ENCODE measurements at places on chromosomes 4 and X. TPM values are rescaled to one million over a fixed set of nuclear protein-coding genes. Genes with fewer than 3 reads are reported as not detected.

GRCh38 chr4:176999935-177000543, 207.3 kb upstream of the VEGFC start:
- H3K4me1 ChIP-seq, result no peaks in the 10 kb centered on the region
- no peak for DNase-seq
- H3K27ac ChIP-seq, result no peak overlapping the region
- H3K36me3 ChIP-seq, result no peaks in the 10 kb centered on the region
- no peak overlapping the region for H3K4me3 ChIP-seq

The STK32B gene
- 0.31 TPM for total RNA-seq

GRCh38 chrX:11380187-11380844, 87.1 kb downstream of the AMELX start:
- peak overlapping the region; percentile 42 for H3K27ac ChIP-seq
- no peaks in the 10 kb centered on the region for H3K27me3 ChIP-seq
- no peaks in the 10 kb centered on the region for H3K36me3 ChIP-seq
- H3K4me1 ChIP-seq, result no peaks in the 10 kb centered on the region
- DNase-seq, result no peak

DNA sequence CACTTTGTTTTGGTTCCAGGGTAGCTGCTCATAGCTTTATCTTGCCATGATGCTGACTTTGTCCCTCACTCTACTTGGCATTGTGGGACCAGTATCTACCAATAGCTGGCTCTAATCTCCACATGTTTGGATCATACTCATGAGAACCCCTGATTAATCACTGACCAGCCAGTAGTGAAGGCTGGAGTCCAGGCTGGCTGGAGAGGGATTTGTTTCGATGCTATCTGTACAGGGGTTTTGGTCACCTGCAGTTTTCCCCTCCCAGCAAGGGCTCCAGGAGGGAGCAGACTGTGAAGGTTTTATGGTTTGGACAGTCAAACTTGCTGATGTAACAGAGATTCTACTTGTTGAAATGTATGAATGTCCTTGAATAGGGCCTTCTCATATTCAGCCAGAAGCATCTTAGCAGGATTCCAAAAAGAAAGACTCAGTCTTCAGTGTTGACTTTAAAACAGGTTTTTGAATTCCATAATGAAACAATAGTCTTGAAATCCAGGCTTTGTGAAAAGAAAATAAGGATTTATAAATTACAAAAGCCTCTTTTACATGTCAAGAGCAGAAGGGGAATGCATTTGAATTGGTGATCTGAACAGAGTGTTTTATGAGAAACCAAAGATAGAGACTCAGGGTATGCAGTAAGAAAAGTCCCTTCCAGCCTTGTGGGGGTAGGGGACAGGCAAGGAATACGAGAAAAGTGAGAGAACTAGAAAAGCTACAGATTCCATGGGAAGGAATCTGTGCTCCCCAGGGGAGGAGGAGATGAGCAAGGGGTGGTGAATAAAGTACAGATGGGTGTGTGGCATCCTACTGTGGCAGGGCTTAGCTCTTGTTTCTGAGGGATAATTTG, 103.1 kb upstream of the SHISA3 start:
- H3K4me3 ChIP-seq, result no peak overlapping the region
- H3K27ac ChIP-seq, result no peak overlapping the region
- no peaks in the 10 kb centered on the region for H3K36me3 ChIP-seq
- no peaks in the 10 kb centered on the region for H3K27me3 ChIP-seq

DNA sequence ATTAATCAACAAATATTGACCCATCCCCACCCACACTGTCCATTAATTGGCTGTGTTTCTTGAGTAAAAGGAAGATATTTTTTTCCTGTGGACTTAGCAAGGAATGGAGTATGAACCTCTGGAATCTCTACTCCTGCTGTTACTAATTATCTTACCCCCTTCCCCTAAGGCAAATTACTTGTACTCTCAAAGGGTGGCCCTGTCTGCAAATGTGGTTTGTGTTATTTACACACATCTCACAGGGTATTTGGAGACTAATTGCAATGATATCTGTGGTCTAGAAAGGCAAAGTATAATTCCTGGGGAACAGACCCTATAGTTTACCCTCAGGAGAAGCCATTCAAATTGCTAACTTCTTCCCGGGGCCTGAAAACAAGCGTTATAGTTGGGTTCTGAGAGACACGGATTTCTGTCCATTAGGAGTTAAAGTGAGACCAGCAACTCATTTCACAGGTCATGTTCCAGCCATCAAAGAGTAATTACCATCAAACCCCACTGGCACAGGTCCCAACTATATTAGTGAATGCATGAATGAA, 133.0 kb upstream of the RASGEF1B start:
- H3K4me1 ChIP-seq, result no peaks in the 10 kb centered on the region
- H3K36me3 ChIP-seq, result no peaks in the 10 kb centered on the region
- DNase-seq, result no peak
- no peak overlapping the region for H3K4me3 ChIP-seq
- H3K27ac ChIP-seq, result no peak overlapping the region

GRCh38 chr4:7073526-7074390, 5.9 kb upstream of the GRPEL1 start:
- H3K4me3 ChIP-seq, result no peak overlapping the region
- H3K27me3 ChIP-seq, result no peaks in the 10 kb centered on the region
- H3K4me1 ChIP-seq, result no peaks in the 10 kb centered on the region
- no peak for DNase-seq
- H3K27ac ChIP-seq, result no peak overlapping the region

GRCh38 chr4:121165206-121165605, 1.1 kb upstream of the TNIP3 start:
- H3K36me3 ChIP-seq, result no peaks in the 10 kb centered on the region
- H3K27me3 ChIP-seq, result no peaks in the 10 kb centered on the region
- no peak overlapping the region for H3K4me3 ChIP-seq
- H3K27ac ChIP-seq, result no peak overlapping the region
- DNase-seq, result no peak

The PPP1R2C gene
- not detected for total RNA-seq

- H3K4me1 ChIP-seq, result no peaks in the 10 kb centered on the region
- no peaks in the 10 kb centered on the region for H3K36me3 ChIP-seq
- H3K27ac ChIP-seq, result no peak overlapping the region
- no peak for DNase-seq
Observed at GRCh38 chr4:168666531-168666930, 169.7 kb downstream of the PALLD start.

The GAGE13 gene
- total RNA-seq, result not detected

The MUC7 gene
- total RNA-seq, result not detected

The SLC2A9 gene
- total RNA-seq, result 5.8 TPM

- H3K36me3 ChIP-seq, result no peaks in the 10 kb centered on the region
- H3K27ac ChIP-seq, result no peak overlapping the region
- no peaks in the 10 kb centered on the region for H3K4me1 ChIP-seq
- DNase-seq, result no peak
Observed at GRCh38 chr4:20074450-20074849, 177.3 kb upstream of the SLIT2 start.

- no peak for DNase-seq
- H3K27me3 ChIP-seq, result no peaks in the 10 kb centered on the region
- no peak overlapping the region for H3K4me3 ChIP-seq
- H3K36me3 ChIP-seq, result peaks cover 2% of the 10 kb centered on the region
- H3K4me1 ChIP-seq, result peaks cover 86% of the 10 kb centered on the region
Observed at GRCh38 chr4:148057984-148058859, 326.3 kb downstream of the ARHGAP10 start.

The TMEM31 gene
- total RNA-seq, result not detected

DNA sequence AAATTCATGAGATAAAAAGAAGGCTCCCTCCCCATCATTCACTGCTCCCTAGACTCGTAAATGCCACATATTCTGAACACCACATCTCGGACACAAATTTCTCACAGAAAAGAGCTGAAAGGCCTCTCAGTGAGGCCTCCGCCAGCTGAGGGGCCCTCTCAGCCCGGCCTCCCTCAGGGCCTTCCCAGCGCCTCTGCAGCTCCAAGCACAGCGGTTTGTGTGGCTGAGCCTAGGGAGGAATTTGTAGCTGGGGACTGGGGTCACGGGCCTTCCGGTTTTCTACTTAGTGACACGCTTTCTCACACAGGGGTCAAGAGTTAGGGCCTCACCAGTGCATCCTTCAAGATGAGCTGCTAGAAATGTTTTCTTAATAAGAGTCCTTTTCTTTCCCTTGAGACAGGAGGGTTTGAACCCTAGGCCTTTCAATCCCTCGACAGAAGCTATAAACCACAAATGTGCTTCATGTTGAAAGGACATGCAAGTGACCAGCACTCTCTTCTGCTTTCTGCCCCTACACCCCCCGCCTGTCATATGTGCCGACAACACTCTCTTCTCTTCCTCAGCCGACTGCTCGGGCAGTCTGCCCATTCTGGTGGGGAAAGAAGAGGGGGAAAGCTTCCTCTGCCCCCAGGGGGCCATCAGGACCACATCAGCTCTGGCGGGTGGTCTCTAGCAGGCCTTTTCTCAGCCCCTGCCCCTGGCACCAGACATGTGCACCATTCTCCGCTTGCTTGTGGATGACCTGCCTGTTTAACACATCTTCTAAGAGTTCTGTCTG, 104.9 kb downstream of the CHIC2 start:
- H3K4me1 ChIP-seq, result no peaks in the 10 kb centered on the region
- H3K4me3 ChIP-seq, result no peak overlapping the region
- H3K36me3 ChIP-seq, result no peaks in the 10 kb centered on the region
- DNase-seq, result no peak
- H3K27ac ChIP-seq, result no peak overlapping the region

DNA sequence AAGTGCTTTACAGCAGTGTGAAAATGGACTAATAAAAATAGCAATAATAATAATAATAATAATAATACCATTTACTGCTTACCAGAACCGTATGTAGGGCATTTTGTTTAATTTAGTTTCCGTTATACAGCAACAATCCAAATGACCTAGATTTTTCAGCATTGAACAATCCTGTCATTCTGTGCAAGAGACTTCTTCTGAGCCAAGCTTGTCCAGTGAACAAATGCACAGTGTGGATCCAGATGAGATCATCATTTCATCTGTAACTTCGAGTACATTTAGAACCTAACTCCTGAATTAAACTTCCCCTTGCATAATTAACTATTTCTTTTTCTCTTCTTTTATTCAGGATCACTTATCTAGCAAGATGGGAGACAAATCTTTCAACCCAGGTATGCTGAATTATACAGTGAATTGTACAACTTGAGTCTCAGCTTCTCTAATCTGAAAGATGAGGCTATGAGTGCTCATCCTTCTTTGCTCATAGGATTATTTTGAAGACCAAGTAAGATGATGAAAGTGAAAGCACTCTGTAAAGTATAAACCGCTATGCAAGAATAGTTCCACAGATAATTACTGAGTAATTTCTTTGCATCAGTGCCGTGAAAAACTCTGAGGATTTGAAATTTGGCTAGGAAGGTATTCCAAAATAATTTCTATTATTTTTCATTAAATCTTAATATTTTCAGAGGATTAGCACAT, 6.6 kb downstream of the CLNK start:
- DNase-seq, result no peak
- H3K27me3 ChIP-seq, result no peaks in the 10 kb centered on the region
- H3K36me3 ChIP-seq, result no peaks in the 10 kb centered on the region
- no peaks in the 10 kb centered on the region for H3K4me1 ChIP-seq
- H3K27ac ChIP-seq, result no peak overlapping the region
- H3K4me3 ChIP-seq, result no peak overlapping the region

DNA sequence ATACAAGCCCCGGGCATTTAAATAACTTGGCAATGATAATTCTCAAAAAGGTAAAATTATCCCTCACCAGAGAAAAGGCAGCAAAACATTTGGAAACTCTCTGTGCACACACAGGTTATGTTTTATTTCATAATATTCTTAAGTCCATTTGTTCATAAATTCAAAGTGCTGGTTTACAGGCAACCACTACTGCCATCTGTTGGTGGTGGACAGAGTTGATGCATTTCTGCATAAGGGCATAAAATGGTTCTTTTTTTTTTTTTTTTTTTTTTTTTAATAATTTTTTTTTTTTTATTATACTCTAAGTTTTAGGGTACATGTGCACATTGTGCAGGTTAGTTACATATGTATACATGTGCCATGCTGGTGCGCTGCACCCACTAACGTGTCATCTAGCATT, 31.5 kb upstream of the IL21 start:
- no peaks in the 10 kb centered on the region for H3K27me3 ChIP-seq
- DNase-seq, result no peak
- H3K36me3 ChIP-seq, result no peaks in the 10 kb centered on the region
- no peaks in the 10 kb centered on the region for H3K4me1 ChIP-seq
- no peak overlapping the region for H3K4me3 ChIP-seq
- no peak overlapping the region for H3K27ac ChIP-seq

The CC2D2A gene
- total RNA-seq, result 6.1 TPM

GRCh38 chr4:22473268-22473667, 42.6 kb downstream of the ADGRA3 start:
- H3K4me1 ChIP-seq, result peaks cover 30% of the 10 kb centered on the region
- no peak overlapping the region for H3K27ac ChIP-seq
- H3K4me3 ChIP-seq, result no peak overlapping the region
- DNase-seq, result no peak
- H3K36me3 ChIP-seq, result peaks cover 4% of the 10 kb centered on the region
- H3K27me3 ChIP-seq, result no peaks in the 10 kb centered on the region

The ZNF630 gene
- 2.7 TPM for total RNA-seq

GRCh38 chr4:76187152-76187551, 26.5 kb downstream of the SCARB2 start:
- peaks cover 3% of the 10 kb centered on the region for H3K36me3 ChIP-seq
- H3K4me1 ChIP-seq, result no peaks in the 10 kb centered on the region
- H3K27me3 ChIP-seq, result no peaks in the 10 kb centered on the region
- H3K4me3 ChIP-seq, result no peak overlapping the region
- no peak overlapping the region for H3K27ac ChIP-seq

- no peak overlapping the region for H3K4me3 ChIP-seq
- H3K36me3 ChIP-seq, result no peaks in the 10 kb centered on the region
- DNase-seq, result no peak
- H3K27me3 ChIP-seq, result no peaks in the 10 kb centered on the region
- no peak overlapping the region for H3K27ac ChIP-seq
Observed at GRCh38 chr4:173752610-173753230, 222.7 kb upstream of the HAND2 start.

DNA sequence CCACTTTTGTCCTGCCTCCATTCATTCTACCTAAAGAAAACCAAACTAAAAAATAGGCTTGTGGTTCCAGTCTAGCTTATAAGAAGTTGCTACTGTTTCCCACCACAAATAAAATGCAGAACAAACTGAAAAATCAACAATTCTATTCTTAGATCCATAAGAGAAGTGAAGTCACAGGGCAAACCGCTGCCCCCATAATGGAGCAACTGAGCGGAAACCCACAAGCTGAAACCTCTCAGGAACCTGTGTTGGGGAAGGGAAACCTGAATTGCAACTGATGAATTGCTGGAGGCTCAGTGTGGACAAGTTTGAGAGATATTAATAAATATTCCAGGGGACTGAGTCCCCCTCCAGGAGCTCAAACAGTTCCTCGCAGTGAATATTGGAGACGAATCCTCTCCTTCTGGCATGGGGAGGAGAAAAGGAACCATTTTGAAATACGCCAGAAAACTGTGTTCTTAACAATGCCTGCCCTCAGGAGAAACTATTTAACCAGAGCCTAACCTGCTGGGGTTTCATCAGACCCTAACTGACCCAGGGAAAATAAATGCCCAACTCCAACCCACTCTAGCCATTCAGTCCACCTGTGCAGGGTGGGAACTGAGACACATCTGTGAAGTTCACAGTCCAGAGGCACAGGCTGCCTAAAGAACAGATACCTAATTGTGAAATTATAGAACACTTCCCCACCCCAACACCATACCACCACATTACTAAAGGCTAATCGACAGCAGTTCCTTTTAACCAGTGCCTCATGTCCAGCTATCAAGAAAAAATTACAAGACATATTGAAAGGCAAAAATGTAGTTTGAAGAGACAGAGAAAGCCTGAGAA, 22.8 kb upstream of the SH3RF1 start:
- no peak overlapping the region for H3K27ac ChIP-seq
- DNase-seq, result no peak
- no peaks in the 10 kb centered on the region for H3K36me3 ChIP-seq

- no peaks in the 10 kb centered on the region for H3K27me3 ChIP-seq
- H3K4me1 ChIP-seq, result no peaks in the 10 kb centered on the region
- no peak for DNase-seq
- no peaks in the 10 kb centered on the region for H3K36me3 ChIP-seq
Observed at GRCh38 chr4:130850019-130850524, 1754.1 kb downstream of the C4orf33 start.

The FRMD7 gene
- not detected for total RNA-seq

Measured in right atrium auricular region (tissue), 2 donors.